ENCODE measurements at places on chromosomes 2 and 18.

GRCh38 chr2:170340693-170341068 lies 162.7 kb downstream of the MYO3B start:
- DNase-seq = no peak

GRCh38 chr2:45339253-45339652 lies 271.8 kb downstream of the SRBD1 start:
- no peak for DNase-seq

DNA sequence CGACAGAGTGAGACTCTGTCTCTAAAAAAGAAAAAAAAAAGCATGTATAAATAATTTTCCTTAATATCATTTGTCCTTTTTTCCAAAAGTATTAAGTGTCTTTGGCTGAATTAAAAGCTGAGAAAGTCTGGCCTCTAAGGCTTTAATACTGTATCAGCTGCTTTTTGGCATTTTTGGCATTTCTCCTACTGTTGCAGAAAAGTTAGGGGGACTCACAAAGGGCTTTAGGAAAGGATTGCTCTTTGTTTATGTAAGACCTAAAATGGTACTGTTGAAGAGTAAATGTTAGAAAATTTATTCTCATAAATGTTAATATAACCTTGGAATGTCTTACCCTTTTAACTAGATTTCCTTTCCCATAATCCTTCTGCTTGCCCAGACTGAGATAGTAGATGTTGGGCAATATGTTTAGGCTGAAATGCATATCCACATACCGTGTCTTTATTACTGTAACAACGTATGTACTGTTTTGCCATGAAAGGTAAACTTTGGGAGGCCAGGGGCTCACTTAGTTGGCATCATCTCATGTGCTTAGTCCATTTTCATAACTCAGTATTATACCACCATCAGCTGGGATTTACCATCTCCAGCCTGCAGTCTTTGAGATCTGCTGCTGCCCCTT lies 18.0 kb upstream of the STON1 start:
- DNase-seq = no peak

- DNase-seq = no peak
Measured at GRCh38 chr2:122244598-122245229, 489.3 kb downstream of the TSN start.

GRCh38 chr2:122703676-122704075 lies 948.2 kb downstream of the TSN start:
- no peak for DNase-seq

GRCh38 chr2:97724073-97724410 lies 10.7 kb downstream of the ZAP70 start:
- no peak for DNase-seq
